ENCODE measurements at places on chromosomes 4 and X.

- DNase-seq = no peak
Observed at GRCh38 chr4:137960371-137961050, 281.6 kb downstream of the SLC7A11 start.

DNA sequence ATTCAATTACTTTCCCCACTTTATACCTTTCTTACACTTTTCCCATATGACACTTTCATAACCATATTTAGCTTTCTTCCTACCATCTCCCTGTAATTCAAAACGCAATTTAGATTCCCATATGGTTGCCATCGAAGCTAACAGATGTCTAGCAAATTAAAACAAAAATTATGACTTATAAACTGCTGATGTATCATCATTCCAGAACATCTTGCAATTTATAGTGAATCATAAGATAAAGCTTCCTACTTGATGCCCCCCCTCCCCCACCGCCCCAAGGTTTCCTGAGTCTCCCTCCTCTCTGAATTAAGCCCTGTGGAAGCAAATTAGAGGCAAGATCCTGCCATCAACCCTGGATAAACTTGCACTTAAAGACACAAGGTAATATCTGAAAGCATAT is 5.4 kb downstream of the TSPAN5 start:
- no peak for DNase-seq

- DNase-seq = no peak
Observed at GRCh38 chr4:158822348-158822747, 53.5 kb downstream of the FNIP2 start.

- DNase-seq = no peak
Observed at GRCh38 chr4:121370729-121371325, 10.0 kb downstream of the QRFPR start.

- no peak for DNase-seq
Observed at GRCh38 chr4:167183036-167183435, 51.3 kb downstream of the SPOCK3 start.
